ENCODE measurements at places on chromosomes 12 and 14. TPM values are rescaled to one million over a fixed set of nuclear protein-coding genes. Genes with fewer than 3 reads are reported as not detected.

RD3L gene
- not detected for polyA plus RNA-seq

DENND5B gene
- polyA plus RNA-seq = 23.9 TPM

DNA sequence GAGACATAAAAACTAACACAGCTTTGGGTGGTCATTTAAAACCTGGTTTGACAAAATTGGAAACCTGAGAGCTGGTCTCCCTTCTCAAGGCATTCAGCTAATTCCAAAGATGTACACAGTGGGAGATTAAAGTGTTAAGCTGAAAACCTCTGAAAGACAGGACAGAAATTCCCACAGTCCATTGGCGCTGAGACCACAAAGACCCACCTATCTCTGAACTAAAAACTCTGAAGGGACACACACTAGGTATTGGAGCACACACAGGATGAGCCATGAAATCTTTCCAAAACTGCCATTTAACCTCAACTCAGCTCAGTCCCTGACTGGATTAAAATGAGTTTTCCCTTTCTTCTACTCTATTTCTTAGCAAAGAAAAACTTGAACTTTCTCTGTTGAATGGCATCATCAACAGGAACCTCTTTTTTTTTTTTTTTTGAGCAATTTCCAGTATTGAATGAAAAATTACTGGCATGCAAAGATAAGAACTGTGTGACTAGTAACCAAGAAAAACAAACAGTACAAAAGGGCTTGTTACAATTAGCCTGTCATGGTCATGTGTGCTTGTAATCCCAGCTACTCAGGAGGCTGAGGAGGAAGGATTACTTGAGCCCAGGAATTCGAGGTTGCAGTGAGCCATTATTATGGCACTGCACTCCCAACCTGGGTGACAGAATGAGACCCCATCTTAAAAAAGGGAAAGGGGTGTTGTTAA is 82.4 kb downstream of the IPO8 start:
- no peak for DNase-seq

GRCh38 chr14:54501480-54501879 is 8.2 kb upstream of the CGRRF1 start:
- DNase-seq = no peak

Data from hindlimb muscle (tissue), 1 donor.